Heart right ventricle (tissue), 16 donors: ENCODE measurements at places on chromosomes 1 and 21.

DNA sequence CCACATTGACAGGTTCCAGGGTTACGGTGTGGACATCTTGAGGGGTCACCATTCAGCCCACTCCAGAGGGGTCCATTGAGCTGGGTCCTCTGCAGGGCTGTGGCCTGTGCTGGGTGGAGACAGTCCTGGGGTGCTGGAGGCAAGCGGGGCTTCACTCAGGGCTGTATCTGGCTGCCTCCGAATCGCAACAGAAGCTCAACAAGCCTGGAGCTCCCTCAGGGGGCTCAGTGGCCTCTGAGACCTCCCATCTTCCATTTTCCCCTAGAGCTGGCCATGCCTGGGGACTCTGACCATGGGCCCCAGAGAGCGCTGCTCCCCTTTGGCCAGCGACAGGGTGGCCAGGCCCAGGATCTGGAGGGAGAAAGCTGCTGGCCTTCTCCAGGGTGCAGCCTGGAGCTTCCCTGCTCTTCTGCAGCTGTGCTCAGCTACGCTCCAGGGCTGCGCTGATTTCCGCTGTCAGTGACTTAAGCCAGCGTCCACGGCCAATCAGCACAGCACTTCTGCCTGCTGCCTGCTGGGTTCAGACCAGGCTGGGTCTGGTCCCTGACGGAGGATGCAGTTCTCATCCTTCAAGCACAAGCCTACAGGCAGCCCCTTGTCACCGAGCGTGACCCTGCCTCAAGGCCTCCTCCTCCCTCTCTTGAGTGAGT lies 45.0 kb upstream of the ADARB1 start:
- no peak for DNase-seq

DNA sequence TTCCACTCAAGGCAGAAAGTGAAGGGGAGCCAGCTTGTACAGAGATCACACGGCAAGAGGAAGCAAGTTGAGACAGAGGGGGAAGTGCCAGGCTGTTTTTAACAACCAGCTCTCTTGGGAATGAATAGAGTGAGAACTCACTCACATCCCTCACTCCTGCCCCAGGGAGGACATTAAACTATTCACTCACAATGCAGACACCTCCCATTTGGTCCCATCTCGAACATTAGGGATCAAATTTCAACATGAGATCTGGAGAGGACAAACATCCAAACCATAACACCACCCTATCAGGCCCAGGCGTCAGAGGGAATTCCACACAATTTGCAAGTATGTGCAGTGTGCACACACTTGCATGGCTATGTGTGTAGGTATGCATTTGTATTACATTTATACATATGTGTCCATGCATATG lies 62.7 kb downstream of the DMAP1 start:
- DNase-seq, result no peak

- DNase-seq, result no peak
Observed at GRCh38 chr1:184684285-184685074, 70.2 kb downstream of the EDEM3 start.

GRCh38 chr1:158803678-158804077 lies 22.7 kb upstream of the OR6N2 start:
- DNase-seq, result no peak

DNA sequence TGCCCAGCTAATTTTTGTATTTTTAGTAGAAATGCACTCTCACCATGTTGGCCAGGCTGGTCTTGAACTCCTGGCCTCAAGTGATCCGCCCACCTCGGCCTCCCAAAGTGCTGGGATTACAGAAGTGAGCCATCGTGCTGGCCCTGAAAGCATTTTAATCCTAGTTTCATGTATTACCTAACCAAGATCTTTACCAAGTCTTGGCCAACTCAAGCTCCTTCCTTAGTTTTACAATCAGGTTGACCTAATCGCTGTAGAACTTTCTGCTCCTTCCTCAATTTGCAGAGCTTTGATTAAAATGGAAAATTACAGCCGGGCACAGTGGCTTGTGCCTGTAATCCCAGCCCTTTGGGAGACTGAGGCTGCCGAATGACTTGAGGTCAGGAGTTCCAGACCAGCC lies 3.2 kb upstream of the TMEM63A start:
- DNase-seq, result no peak

DNA sequence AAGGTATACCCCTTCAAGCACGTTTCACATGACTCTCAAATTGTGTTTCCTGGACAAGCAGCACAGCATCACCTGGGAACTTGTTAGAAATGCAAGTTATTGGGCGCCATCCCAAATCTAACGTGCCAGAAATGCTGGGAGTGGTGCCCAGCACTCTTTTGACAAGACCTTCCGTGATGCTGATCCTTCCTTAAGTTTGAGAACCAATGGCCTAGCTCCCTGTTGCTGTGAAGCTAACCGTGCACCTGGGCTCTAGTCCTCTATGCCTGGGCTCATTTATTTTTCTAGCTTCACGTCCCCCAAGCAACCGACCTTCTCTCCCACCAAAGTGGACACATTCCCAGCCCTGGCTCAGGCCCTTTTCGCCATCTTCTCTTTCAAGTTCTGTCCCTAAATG lies 4.3 kb downstream of the BEST4 start:
- DNase-seq, result no peak

- DNase-seq, result no peak
Observed at GRCh38 chr1:180528868-180529470, 26.6 kb upstream of the ACBD6 start.

- DNase-seq, result no peak
Observed at GRCh38 chr1:182567629-182568028, 21.4 kb downstream of the RNASEL start.

- no peak for DNase-seq
Observed at GRCh38 chr1:113946678-113947387, 17.7 kb downstream of the HIPK1 start.

GRCh38 chr21:41678016-41678923 lies 88.6 kb downstream of the RIPK4 start:
- DNase-seq, result no peak

DNA sequence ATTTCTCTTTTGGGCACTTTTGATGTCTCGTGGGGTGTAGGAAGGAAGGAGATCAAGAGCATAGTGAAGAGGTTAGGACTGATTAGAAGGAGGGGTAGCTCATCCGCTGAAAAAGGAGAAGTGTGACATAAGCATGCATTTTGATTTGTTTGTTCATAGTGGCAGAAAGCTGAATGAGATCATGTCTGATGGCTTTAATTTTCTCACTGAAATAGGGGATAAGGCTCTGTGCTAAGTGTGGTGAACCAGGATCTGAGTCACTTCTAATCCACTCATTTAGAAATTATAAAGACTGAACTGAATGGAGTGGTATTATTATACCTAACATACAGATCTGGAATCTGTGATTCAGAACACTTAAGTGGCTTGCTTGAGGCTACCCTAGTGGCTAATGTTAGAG lies 344.5 kb downstream of the PDE4B start:
- DNase-seq, result no peak

- no peak for DNase-seq
Observed at GRCh38 chr1:26666855-26667254, 29.0 kb upstream of the ARID1A start.

DNA sequence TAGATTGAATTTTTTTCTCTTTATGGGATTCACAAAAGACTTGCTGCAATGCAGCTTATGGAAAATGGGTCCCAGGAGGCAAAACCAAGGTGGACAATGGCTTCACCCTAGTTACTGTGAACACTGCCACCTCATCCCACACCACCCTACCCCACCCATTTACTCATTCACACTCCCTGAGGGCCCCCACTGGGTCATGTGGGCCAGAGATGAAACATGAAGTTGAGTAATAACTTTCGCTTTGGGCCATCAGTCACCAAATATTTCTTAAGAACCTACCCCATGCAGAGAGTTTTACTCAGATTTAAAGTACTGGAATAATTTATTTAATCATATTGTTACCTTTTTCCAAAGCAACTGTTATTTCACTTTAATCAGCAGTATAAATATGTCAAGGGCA lies 191.8 kb downstream of the TPR start:
- no peak for DNase-seq

- DNase-seq, result no peak
Observed at GRCh38 chr1:24292887-24293286, 26.3 kb upstream of the GRHL3 start.

DNA sequence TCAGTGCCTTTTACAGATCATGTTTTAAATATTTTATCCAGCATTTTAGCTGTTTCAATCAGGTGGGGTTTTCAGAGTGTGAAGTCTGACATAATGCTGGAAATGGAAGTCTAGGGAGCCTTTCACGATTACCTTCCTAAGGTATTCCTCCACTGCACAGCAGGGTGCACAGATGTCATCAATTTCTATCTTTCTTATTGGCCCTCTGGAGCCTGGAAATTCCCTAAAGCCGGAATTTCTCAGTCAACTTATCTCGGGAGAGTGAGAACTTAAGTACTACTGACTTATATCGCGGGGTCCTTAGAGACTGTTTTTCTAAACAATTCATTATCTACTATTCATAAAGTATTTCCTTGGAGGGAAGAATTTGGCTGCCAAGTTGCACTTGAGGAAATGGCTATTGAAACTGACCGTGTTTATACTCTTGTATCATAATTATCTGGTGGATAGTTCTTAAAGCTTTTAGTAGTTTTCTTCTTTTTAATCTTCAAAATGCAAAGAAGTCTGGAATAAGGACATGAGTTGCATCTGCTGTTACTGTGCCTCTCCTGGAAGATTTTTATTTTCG lies 311.8 kb upstream of the B3GALT2 start:
- DNase-seq, result no peak

DNA sequence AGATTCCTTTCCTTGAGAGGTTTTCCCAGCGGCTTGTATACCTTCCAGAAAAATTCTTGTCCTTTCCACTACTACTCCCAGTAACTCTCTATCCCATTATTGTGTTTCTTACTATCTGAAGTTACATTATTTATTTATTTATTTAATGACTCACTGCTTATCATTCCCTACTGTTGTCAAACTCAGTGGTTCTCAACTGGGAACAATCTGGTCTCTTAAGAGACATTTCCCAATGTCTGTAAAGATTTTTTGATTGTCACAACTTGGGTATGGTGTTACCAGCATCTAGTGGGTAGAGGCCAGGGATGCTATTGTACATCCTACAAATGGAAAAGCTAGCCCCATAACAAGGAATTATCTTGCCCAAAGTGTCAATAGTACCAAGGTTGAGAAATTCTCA lies 771.5 kb upstream of the ADGRL2 start:
- no peak for DNase-seq

DNA sequence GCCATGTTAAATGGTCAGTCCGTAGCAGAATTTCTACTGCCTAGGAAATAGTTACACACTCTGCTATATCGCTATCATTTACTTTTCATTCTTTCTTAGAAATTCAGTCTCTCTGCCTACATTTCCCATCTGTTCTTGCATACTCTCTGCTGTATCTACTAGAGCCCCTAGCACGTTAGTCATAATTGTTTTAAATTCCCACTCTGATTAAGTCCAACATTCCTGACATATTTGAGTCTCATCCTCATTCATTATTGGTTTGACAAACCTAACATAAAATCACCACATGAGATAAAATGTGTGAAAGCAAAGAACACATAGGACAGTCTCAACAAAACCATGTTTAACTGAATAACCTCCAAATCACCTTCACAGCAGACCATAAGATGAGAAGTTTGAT lies 513.6 kb downstream of the PLPP3 start:
- no peak for DNase-seq

GRCh38 chr1:224205438-224205840 lies 22.4 kb downstream of the DEGS1 start:
- no peak for DNase-seq

GRCh38 chr1:206518743-206519142 lies 11.4 kb downstream of the RASSF5 start:
- DNase-seq, result no peak

DNA sequence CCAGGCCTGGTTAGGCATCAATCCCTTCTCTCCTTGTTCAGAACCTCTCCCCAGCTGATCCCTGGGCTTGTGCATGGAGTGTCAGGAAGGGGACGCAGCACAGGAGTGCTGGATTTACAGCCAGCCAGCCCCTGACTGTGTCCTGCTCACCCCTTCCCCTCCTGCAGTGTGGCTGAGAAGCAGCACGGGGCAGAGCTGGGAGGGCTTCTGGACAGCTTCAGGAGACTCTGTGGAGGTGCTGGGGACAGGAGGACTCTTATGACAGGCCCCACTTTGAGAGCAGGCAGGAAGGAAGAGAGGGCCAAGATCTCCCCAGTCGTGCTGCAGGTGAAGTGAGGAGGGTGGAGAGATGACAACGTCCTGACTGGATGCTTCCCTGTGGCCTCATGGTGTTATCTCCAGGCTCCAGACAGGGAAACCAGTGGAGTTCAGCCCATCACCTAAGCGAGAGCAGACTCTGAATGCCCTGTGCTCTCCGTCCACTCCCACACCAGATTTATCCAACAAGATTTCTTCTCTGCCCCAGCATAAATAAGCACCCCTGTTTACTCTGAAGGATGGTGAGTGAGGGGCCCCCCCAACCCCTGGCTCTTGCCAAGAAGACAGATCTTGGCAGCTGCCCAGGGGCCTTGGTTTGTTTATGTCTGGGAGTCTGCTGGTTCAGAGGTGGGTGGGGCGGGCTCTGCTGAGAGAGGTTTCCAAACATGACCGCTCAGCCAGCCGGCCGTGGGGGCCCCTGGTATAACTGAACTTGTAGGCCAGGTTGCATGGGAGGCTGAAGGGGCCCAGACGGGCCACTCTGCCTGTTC lies 21.3 kb downstream of the TMCC2 start:
- DNase-seq, result peak; percentile 51

DNA sequence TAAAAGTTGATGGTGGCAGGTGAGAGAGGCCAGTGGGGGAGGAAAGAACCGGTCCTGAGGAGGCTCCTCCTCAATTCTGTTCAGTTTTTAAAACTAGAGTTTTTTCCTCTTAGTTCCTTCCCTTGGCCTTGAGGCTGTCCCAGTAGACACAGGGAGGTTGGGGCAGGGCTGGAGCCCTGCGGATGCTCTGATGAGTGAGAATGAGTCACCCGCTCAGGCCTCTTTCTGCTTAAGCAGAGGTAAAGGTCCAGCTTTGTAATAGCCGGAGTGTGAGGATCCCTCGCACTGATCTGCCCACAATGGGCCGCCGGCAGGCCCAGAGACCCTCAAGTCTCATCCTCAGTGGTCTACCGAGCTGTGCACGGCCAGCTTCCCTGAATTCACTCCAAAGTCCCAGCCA lies 49.6 kb upstream of the IRF2BP2 start:
- no peak for DNase-seq

DNA sequence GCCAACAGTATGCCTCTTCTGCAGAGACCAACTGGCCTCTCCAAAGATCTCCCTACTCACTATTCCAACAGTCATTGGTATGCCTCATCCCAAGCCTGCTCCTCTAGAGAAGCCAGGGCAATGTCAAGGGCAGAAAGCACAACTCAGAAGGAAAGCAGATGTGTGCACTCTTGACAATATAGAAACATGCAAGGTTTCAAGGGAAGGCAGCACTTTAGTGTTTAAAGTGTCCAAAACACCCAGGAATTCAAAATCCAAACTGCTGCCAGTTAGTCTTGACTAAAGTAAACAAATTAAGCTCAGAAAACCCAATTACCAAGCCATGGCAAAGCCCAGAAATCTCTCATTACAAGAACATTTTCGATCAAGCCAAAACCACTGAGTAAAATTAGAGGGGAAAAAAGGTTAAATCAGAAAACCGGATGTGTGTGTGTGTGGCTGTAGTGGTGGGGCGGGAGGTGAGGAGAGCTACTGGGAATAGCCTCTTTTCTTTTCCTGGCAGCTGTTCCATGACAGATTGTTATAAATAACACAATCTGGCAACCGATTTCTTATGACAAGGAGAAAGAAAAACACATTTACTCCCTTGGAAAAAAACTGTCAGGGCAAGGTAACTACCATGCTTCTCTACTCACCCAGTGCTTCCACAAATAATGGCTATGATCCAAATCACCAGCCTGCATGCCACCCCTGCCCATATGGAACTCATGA lies 39.2 kb downstream of the EIF2B3 start:
- DNase-seq, result peak; percentile 56

- DNase-seq, result no peak
Observed at GRCh38 chr21:35796844-35797243, 263.5 kb downstream of the SETD4 start.
